ENCODE measurements at places on chromosomes 1 and 21.

DNA sequence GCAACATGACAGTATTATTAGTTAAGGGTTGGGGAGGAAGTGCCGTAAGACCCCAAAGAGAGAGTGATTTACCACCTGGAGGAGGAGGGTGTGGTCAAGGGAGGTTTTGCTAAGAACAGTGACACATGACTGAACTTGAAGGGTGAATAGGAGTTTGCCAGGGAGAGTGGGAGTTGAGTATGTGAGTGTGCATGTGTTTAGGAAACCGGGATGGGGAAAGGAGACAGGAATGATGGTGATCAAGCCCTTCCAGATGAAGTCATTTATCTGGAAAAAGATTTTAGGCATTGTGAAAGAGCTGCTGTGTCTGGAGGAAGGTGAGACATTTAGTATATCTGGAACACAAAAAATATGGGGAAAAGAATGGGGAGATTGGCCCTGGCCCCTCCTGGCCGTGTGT, 28.1 kb upstream of the IL10 start:
- no peak for DNase-seq

GRCh38 chr1:6770751-6771440, 14.4 kb upstream of the CAMTA1 start:
- no peak for DNase-seq

GRCh38 chr1:96522927-96523326, 198.7 kb upstream of the PTBP2 start:
- DNase-seq: no peak

DNA sequence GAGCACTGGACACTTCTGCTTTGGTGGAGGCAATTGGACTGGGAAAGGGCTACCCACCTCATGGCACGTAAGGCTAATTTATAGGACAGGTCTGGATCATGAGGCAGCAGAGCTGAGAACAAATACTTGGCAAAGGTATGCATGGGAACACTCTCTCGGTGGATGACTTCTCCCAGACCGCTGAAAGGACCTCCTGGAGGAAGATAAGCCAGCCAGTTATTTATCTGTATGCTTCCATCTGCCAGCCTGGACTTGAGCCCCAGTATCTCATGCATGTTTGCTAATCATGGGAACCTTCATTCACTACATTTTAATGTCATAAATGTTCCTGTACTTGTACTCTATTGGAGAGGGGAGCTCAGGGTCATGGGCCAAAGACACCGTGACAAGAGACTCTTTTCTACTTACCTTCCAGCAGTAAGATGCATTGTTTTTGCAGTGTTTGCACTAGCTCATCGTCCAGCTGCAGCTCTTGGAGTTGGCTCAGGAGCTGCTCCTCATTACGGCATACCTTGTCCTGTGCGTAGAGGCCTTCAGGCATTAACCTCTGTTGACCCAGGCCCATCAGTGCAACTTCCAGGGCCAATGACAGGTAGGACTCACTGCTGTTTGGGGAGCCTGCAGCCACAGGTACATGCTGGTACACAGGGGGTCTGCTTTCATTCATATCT, 23.7 kb downstream of the UROD start:
- no peak for DNase-seq

DNA sequence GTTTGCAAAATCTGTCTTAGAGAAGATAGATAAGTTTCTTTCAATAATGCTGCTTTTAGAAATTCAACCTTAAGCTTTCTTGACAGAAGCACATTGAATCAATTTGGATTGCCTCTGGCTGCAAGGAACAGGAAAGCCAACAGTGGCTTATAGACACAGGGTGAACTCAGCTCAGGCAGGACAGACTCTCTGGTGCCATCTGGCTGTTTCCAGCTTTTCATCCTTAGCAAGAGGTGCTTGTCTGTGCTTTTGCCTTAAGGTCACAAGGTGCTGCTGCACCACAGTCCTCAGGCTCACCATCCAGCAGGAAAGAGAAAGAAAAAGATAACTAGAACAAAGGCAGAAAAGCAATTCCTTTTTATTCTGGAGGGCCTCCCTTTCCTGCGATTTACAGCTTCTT, 93.7 kb upstream of the ETS2 start:
- peak; percentile 54 for DNase-seq

DNA sequence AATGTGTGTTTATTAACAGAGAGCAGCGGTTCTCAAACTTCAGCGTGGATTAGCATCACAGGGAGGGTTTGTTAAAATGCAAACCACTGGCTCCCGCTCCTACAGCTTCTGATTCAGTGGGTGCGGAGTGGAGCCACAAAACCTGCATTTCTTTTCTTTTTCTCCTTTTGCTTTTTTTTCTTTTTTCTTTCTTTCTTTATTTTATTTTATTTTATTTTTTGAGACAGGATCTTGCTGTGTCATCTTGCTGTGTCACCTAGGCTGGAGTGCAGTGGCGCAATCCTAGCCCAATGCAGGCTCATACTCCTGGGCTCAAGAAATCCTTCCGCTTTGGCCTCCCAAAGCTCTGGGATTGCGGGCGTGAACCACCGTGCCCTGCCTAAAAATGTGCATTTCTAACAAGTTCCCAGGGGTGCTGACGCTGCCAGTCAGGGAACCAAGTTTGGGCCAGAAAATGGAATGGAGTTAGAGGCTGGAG, 20.9 kb upstream of the SLC1A7 start:
- no peak for DNase-seq

DNA sequence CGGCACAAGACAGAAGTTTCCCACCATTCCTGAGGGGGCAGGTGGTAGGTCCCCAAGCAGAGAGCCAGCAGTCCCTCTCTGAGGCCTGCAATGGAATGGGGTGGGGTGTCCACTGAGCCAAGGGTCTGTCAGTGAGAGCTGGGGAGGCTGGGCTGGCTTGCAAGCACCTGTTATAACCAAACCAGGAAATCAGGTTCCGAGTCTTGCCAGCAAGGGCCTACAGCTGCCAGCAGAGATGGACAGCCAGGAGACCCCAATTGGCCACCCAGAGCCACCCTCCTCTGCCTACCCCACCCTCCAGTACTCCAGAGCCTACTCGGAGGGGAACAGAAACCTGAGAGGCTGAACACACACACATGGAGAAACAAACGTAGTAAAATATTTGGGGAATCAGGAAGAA, 32.2 kb downstream of the PSEN2 start:
- no peak for DNase-seq

DNA sequence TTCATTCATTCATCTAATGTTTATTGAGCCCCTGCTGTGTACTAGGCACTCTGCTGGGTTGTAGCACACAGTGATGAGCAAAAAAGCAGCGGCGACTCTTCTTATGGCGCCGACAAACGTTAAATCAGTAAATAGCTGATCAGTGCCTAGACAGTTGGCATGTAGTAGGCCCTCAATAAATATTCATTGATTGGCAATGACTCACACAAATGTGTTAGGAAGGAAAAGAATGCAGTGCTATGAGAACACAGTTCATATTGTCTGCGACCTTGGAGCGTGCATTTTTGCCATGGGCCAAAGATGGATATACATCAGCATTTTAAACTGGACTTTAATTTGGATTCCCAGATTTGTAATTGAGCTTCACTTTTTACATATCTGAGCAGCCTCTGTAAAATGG, 52.0 kb downstream of the PRDM2 start:
- no peak for DNase-seq

Measured in T47D (cell line).